ENCODE measurements at places on chromosomes 2 and 18. TPM values are rescaled to one million over a fixed set of nuclear protein-coding genes. Genes with fewer than 3 reads are reported as not detected.

DNA sequence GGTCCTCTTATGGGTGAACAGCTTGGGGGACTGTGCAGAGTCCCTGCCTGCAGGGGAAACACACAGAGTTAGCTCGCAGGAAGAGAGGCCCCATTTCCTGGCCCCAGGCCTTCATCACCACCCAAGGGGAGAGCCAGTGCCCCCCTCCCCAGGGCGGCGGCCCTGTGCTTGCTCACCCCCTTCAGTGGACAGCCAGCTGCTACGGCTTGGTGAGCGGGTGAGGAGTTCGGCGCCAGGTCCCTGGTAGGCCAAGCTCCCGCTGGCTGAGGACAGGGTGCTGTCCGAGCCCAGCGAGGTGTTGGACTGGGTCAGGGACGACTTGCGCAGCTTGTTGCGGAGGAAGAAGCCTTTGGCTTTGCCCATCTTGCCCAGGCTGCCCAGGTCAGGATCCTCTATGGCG lies 17.2 kb upstream of the SFXN5 start:
- no peak for DNase-seq

DNA sequence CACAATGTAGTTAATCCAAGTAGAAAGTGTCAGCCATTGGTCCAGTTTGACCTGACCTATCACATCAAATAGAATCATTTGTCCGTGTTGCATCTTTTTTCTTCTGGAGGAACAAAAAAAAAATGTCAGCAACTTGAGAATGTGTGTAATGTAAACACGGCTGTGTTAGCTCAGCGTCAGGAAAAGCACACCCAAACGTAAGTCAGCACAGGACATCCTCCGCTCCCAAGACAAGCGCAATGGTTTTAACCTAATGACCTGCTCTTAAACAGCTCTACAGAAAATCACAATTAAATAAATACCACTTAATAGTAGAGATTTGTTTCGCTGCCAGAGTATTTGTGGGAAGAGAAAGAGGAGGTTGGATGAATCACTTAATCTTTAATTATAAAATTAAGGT lies 59.4 kb downstream of the OSR1 start:
- DNase-seq: no peak

DNA sequence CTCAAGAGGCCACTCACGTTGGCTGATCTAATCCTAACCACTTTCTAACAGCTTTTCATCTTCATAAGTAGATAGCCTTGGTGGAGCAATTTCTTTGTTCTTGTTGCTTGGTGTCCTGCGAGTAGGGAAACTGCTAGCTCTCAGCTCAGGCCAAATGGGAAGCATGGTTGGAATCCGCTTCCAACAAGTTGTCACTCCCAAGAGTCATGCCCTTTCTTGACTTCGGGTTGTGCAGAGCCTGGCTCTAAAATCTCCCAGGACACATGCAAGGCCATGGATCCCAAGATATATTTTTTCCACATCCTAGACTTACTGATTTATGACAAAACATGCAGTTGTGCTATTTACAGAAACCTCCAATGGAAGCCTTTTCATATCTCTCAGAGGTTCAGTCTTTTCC lies 7.3 kb upstream of the MATN3 start:
- DNase-seq: no peak

GRCh38 chr2:25132299-25132635 lies 36.1 kb downstream of the POMC start:
- no peak for DNase-seq

- DNase-seq: no peak
These were observed 110.9 kb downstream of the FTCDNL1 start for GRCh38 chr2:199740111-199740428.

- no peak for DNase-seq
These were observed 89.1 kb downstream of the MYO3B start for GRCh38 chr2:170267071-170267470.

The ARMC9 gene
- 39.8 TPM for total RNA-seq
